ENCODE measurements at places on chromosomes 13 and 19.
A peak's percentile ranks its signal among the peaks of the same experiment; 100 is the strongest.

DNA sequence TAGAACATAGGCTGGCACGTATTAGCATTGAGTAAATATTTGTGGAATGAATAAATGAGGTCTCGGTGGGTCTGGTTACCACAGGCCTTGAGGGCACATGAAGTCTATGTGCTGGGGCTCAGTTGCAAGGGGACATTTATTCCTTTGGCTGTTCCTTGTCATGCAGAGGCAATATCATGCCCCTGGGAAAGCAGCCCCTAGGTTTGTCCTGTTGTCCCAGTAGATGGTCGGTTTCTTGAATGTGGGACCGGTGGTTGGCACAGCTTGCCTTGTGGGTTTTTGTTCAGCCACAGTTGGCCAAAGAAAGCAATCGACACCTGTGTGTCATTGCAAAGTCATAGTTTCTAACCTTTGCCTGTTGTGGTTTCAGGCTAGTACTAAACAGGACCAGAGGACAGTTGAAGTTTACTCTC, 24.7 kb upstream of the GPR183 start:
- DNase-seq: no peak

- no peak for DNase-seq
Observed at GRCh38 chr13:21913010-21913409, 242.1 kb downstream of the FGF9 start.

DNA sequence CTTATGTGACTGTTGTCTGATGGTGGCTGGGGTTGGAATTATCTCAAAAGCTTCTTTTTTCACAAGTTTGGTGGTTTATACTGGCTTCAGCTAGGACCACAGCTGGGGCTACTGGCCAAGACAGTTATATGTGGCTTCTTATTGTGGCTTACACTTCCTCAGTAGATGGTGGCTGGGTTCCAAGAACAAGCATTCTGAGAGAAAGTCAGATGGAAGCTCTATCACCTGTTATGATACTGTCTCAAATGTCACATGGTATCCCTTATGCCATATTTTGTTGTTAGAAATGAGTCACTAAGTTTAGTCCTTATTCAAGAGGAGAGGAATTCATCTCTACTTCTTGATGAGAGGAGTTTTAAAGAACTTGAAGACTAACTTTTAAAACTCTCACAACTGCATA, 41.6 kb downstream of the NDFIP2 start:
- no peak for DNase-seq

DNA sequence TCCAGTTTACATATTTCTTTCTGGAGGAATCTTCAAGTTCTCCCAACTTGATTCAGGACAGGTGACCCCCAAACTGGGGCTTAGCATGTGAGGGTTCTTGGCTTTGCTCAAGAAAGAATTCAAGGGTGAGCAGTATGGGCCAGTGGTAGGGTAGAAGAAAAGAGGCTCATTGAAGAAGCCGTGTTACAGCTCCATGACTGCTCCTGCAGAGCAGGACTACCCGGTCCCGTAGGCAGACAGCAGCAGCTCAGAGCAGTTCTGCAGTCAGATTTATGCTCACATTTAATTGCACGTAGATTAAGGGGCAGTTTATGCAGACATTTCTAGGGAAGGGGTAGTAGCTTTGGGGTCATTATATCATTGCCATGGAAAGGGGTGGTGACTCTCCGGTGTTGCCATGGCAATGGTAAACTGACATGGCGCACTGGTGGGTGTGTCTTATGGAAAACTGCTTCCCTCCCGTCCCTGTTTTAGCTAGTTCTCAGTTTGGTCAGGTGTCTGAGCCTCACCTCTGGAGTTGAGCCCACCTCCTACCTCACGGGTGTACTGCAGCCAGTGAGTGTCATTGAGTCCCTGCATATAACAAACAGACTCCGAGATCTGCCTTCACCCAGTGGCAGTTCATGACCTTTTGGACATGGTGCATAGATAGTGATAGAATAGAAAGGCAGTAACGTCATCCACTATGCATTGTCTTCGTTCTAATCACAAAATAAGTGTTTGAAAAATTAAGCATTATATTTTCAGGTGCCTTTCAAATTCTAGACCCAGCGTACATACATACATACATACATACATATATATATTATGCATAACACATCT, 16.0 kb upstream of the ZNF792 start:
- no peak for DNase-seq

DNA sequence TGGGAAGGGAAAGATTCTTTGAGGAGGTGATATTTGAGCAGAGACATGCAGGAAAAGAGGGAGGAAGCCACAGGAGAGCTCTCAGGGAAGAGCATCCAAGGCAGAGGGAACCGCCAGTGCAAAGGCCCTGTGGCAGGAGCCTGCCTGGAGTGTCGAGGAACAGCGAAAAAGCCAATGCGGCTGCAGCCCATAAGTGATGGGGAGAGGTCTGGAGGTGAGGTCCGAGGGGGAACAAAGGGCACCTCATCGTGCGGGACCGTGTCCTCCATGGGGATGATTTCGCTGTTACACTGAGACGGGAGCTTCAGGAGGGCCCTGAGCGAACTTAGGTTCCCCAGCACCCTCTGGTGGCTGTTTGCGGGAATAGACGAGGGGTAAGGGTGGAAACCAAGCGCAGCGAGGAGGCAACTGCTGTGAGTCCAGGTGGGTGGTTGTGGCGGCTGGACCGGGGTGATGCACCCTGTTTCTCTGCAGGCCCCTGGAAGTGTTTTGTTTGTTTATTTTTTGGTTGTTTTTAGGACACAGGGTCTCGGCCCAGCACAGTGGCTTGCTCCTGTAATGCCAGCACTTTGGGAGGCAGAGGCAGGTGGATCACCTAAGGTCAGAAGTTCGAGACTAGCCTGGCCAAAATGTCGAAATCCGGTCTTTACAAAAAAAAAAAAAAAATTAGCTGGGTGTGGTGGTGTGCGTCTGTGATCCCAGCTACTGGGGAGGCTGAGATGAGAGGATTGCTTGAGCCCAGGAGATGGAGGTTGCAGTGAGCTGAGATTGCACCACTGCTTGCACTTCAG, 5.9 kb upstream of the EHD2 start:
- DNase-seq: peak; percentile 46

GRCh38 chr19:53785196-53785889, 38.8 kb downstream of the NLRP12 start:
- DNase-seq: no peak

DNA sequence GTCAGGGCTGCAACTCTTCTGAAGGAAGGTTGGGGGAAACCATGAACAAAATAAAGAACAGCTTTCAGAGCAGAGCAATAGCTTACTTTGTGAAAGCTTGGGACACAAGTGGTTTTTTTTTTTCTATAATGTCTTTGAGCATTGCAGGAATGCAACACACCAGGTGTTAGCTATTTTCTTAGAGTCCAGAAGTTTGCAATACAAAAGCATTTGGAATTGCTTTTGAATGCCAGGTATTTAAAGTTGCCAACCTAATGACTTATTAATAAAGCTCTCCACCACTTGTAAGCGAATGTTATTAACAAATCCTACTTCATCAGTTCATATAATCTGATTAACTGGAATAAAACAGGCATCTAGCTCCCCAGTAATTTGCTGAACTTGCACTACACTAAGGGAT, 172.6 kb downstream of the NUFIP1 start:
- no peak for DNase-seq

GRCh38 chr13:105193026-105193425, 1342.4 kb downstream of the EFNB2 start:
- no peak for DNase-seq

DNA sequence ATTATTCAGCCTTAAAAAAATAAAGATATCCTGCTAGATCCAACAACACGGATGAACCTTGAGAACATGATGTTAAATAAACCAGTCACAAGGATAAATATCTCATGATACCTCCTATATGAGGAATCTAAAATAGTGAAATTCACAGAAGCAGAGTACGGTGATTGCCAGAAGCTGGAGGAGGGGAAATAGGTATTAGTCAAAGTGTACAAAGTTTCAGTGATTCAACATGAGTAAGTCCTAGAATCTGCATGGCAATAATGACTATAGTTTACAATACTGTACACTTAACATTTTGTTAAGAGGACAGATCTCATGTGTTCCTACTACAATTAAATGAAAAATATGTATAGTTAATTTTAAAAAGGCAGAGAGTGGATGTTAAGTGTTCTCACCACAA, 206.6 kb upstream of the SLC10A2 start:
- no peak for DNase-seq

- no peak for DNase-seq
Observed at GRCh38 chr19:41799444-41800000, 3.1 kb downstream of the CEACAM3 start.
